ENCODE measurements at places on chromosomes 4 and X.

- DNase-seq = no peak
Measured at GRCh38 chr4:170940043-170940724, 850.4 kb upstream of the AADAT start.

DNA sequence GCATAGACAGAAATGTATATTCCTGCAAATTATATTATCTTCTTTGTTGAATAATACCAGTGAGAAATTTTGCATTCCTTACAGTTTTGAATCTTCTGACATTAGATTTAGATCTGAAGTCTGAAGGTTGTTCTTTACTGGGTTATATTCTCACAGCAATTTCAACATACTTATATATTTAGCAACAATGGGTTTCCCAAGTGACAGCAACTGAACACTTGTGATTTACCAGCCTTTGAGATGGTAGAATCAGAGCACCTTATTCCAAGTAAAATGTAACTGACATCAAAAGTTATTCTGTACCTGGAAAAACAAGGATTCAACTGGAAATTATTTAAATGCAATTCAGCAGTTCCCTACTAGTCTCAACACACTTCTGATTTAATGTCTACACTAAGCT, 66.0 kb downstream of the RELL1 start:
- DNase-seq = no peak

DNA sequence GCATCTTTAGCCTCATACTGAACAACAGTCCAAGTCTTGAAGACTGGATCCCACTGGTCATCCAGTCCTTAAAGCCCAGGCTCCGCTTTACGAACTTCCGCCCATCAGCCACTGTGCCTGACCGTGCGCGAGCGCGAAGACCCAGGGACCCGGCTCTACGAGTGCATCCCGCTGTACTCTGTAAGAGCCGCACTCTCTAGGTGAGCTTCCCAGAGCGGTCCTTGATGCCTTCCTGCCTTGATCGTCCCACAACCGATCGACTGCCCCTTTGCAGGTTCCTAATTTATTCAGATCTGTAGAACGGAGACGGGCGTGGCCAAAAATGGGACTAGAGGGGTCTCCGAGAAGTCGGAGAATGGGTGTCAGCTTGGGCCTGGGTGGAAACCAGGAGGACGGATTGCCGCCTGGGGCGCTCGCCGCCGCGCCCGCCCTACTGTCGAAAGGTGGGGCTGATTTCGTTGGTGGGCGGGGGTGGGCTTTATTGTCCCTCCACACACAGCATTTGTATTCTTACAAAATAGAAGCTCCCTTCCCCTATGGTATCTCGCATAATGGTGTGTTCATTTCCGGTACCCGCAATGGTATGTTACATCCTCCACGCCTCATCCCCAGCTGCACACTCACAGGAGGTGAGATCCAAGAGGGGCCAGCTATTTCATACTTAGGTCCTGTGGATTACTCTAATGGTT, 42.3 kb upstream of the FAM156A start:
- DNase-seq = no peak

DNA sequence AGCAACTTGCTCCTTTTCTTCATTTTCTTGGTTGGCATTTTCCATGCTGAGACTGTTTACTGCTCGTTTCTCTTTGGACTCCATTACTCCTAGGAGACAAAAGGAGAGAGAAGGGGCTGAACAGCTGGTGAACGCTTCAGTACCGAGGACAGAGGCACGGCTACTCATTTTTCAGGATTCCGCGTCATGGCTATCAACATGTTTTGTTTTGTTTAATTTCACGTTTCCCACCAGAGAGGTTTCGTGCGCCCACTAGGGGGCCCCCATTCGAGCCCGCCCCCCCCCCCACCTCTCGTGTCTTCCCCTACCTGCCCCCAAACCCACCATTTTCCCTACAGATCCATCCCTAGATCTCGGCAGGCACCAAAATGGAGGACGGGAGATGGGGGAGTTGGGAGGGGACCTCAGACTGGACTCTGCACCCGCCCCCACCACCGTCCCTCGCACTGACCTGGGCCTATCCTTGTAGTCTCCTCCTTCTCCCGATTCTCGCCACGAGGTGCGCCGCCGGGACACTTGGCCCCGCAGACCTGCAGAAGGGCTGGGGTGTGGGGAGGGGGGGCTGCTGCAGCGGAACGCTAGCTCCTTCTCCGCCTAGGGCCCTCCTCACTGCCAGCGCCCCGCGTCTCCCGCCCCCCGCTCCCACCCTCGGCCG, 653 bp downstream of the BEX1 start:
- no peak for DNase-seq

DNA sequence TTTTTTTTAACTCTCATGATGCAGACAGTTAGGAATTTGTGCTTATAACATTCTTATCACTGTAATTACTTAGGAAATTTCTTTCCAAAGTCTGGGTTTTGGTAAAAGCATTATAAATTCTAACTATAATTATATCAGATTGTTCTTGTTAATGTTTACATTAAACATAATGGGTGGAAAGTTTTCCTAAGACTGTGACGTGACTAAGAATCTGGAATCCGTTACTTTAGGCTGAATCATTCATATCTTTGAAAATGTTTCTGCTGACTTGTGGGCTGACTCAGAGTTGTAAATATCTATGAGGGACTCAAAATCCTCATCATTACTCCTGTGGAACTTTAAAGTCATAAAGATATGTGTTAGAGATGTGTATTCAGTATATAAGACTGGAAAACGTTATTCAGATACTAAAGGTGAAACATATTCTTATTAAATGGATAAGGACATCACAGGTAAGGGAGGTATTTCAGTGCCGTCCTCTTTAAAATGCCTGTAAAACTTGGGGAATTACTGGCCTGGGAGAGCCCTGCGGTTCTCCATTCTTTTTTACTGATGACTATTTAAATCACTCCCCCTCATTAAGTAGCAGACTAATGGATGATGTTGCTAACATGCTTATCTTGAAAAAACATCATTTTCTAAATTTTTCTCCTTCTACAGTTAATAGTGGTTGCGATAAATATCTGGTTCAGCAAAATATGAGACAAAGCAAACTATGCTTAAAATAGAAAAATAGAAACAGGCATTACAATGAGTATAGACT, 159.0 kb downstream of the DCLK2 start:
- DNase-seq = no peak

- DNase-seq = no peak
Measured at GRCh38 chr4:91147067-91147466, 1019.9 kb downstream of the CCSER1 start.

DNA sequence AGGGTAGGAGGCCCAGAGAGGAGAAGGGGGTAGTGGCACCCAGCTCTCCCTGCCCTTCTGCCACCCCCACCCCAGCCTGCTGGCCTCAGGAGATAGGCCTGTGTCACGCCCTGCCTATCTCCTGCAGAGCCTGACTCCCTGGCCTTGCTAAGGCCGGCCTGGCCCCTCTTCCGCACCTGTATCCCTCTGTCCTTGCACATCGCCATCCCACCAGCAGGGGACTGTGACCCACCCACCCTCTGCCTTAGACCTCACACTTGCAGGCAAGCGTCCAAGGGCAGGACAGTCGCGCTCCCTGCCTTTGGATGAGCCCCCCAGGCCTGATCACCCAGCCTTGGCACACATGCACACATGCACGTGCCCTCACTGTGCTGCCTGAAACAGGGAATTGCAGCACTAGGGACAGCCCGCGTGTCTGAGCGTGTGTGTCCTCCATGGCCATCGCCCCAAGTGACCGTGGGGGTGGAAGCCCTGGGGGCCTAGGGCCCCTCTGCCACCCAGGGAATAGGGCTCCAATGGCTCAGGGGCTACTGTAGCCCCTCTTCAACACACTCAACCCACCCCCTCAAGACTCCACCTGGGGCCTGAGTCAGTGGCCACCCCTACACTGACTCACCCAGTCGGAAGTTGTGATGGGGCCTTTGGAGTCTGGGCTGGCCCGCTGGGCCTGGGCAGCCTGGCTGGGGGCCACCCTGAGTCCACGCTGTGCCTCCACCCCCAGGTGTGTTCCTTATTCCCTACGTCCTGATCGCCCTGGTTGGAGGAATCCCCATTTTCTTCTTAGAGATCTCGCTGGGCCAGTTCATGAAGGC, 2.1 kb downstream of the SLC6A8 start:
- no peak for DNase-seq

DNA sequence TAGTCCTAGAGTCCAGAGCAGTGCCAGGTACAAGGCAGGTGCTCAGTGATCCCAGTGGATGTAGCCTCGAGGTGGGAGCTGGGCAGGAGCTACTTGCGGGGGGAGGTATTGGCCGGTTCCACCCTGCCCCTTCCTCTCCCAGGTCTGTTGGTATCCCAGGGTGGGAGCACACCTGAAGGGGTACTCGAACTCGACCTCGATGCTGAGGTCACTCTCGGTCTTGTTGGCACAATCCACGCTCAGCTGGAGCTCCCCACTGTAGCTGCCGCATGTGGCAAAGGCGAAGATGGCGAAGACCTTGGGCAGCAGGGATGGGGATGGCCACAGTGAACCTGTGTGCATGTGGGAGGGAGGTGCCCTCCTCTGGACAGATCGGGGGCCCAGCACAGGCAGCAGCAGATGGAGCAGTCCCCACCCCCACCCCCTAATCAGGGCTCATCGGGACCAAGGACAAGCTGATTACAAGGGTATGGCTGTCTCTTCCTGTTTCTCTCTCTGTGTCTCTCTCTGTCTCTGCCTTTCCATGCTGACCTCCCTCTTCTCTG, 2.4 kb downstream of the SYP start:
- DNase-seq = no peak

- peak; percentile 95 for DNase-seq
Measured at GRCh38 chr4:184537269-184538022, 63.1 kb upstream of the IRF2 start.

All from stimulated activated CD4-positive, alpha-beta T cell treated with anti-CD3 and anti-CD28 coated beads, Interleukin-1b, Interleukin-23, amount 100 ng/mL, for 24 hours (primary cell).